ENCODE measurements at places on chromosomes 6 and 20.

GRCh38 chr20:13341737-13342393 lies 120.8 kb downstream of the ISM1 start:
- no peak overlapping the region for H3K27ac ChIP-seq
- no peak overlapping the region for H3K4me3 ChIP-seq
- no peaks in the 10 kb centered on the region for H3K36me3 ChIP-seq
- no peak for DNase-seq
- H3K4me1 ChIP-seq = peaks cover 36% of the 10 kb centered on the region

DNA sequence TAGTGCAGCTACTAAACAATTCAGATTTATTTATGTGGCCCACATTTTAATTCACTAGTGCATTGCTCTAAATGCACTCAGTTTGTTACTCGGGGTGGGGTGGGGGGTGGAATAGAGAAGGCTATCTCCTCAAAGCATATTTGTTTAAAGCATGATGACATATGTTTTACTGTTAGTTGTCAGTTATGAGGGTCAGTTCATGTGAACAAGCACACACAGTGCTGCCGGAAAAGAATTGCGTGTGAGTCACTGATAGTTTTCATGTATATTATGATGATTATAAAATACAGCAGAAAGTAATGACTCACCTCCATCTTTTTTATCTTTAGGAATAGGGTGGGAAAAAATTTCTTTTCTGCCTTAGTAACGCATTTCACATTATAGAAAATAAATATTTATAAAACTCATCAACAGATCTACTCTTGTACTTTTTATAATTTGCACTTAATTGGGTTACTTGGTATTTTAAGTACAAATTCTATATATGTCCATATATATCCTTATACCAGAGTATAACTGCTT lies 42.2 kb upstream of the STXBP5 start:
- no peak for DNase-seq
- H3K27ac ChIP-seq = no peak overlapping the region
- no peaks in the 10 kb centered on the region for H3K36me3 ChIP-seq
- H3K4me3 ChIP-seq = no peak overlapping the region

DNA sequence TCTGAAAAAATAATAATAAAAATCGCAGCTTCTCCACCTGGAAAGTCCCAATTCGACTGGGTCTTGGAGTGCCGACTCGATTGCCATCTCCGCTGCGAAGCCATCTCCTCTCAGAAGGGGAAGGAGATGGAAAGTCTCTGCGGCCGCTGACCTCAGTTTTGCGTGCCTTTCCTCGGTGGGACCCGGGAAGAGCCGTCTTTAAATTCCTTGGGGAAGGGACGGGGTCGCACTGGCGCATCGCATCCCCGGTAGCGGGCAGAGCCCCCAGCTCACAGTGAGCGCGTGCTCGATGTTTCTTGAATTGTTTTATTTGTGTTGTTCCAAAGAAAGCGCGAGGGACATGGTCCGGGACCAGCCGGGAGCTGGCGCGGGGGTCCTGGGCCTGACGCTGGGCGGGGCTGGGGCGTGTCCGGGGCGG lies 270 bp upstream of the TIAM2 start:
- no peaks in the 10 kb centered on the region for H3K36me3 ChIP-seq
- peak overlapping the region; percentile 81 for H3K4me3 ChIP-seq
- peaks cover 5% of the 10 kb centered on the region for H3K4me1 ChIP-seq

GRCh38 chr6:128395188-128395587 lies 125.2 kb downstream of the PTPRK start:
- DNase-seq = no peak
- no peak overlapping the region for H3K4me3 ChIP-seq
- no peaks in the 10 kb centered on the region for H3K27me3 ChIP-seq
- peaks cover 28% of the 10 kb centered on the region for H3K36me3 ChIP-seq
- H3K4me1 ChIP-seq = no peaks in the 10 kb centered on the region

- H3K36me3 ChIP-seq = no peaks in the 10 kb centered on the region
- DNase-seq = no peak
- peaks cover 51% of the 10 kb centered on the region for H3K4me1 ChIP-seq
- H3K27ac ChIP-seq = no peak overlapping the region
- peaks cover 10% of the 10 kb centered on the region for H3K27me3 ChIP-seq
- no peak overlapping the region for H3K4me3 ChIP-seq
Measured at GRCh38 chr6:14726816-14727493, 518.9 kb upstream of the JARID2 start.

GRCh38 chr6:112281821-112282615 lies 27.7 kb upstream of the LAMA4 start:
- H3K4me1 ChIP-seq = peaks cover 53% of the 10 kb centered on the region
- H3K27me3 ChIP-seq = peaks cover 2% of the 10 kb centered on the region
- H3K4me3 ChIP-seq = peak overlapping the region; percentile 62
- peak overlapping the region; percentile 94 for H3K27ac ChIP-seq

DNA sequence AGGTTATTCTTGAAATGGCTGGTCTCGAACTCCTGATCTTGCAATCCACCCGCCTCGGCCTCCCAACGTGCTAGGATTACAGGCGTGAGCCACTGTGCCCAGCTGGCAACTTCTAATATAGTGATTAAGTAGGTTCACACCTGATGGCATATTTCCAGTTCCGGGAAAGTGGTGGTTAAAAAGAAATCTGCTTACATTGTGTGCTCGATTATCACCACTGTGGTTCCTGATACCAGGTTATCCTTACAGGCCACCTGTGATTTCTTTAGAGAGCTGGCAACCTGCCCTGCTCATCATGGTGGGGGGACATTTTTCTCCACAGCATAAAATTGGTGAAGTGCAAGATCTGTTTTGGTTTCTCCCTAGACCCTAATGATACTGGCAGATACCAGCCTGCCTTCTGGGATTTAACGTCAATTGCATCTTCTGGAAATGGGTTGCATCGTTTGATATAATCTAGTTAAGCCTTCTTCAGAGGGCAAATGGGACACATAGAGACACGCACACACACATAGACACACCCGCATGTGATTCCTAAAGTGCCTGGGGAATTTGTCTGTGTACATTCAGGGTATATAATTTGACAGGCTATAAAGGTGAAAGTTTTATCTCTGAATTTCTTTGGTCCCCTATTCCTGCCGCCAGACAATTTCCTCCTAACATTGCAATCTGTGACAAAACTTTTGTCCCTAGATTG lies 49.7 kb upstream of the CITED2 start:
- no peak for DNase-seq
- no peak overlapping the region for H3K4me3 ChIP-seq
- H3K4me1 ChIP-seq = peaks cover 40% of the 10 kb centered on the region
- no peak overlapping the region for H3K27ac ChIP-seq
- no peaks in the 10 kb centered on the region for H3K27me3 ChIP-seq
- H3K36me3 ChIP-seq = no peaks in the 10 kb centered on the region

DNA sequence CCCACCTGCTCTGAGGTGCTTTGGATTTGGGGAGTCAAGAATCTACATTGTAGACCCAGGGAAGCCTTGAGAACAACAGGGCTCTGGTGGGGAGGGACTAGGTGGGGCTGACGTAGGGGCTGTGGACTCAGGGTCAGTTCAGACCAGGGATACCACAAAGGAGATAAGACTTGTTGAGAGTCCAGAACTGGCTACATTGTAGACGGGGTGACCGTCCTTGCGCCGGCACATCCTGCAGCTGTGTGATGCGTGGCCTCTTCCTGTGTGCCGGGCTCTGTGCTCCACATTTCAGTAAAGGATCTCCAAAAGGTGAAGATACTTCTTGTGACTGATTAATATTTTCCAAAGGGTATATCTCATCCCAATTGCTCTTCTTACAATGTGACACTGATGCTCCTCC lies 9.8 kb upstream of the TLDC2 start:
- H3K27ac ChIP-seq = no peak overlapping the region
- H3K4me3 ChIP-seq = peak overlapping the region; percentile 2
- no peaks in the 10 kb centered on the region for H3K36me3 ChIP-seq
- DNase-seq = no peak
- peaks cover 32% of the 10 kb centered on the region for H3K4me1 ChIP-seq
- H3K27me3 ChIP-seq = peaks cover 17% of the 10 kb centered on the region

GRCh38 chr6:159473475-159474263 lies 219.4 kb downstream of the SOD2 start:
- H3K4me3 ChIP-seq = no peak overlapping the region
- no peaks in the 10 kb centered on the region for H3K4me1 ChIP-seq
- DNase-seq = no peak
- no peaks in the 10 kb centered on the region for H3K27me3 ChIP-seq
- H3K36me3 ChIP-seq = no peaks in the 10 kb centered on the region
